Colonic mucosa (tissue), 4 donors: ENCODE measurements at places on chromosomes 5 and 9. TPM values are rescaled to one million over a fixed set of nuclear protein-coding genes. Genes with fewer than 3 reads are reported as not detected.

DNA sequence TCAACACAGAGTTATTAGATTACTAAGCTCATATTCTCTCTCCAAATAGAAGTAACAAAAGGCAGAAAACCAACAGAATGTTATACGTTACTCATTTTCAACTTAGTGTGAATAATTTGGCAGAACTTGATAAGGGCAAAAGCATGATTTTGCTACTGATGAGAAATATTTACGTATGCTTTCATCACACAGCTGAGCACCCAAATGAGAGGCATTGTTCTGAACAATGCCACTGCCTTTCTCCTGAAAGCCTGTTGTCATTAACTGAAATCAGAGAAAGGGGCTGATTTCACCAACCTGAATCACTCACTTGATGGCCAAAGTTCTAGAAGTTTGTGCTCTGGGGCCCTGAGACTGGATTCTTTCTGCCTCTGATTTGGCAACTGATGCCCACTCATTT is 367.5 kb upstream of the PTGER4 start:
- no peak for DNase-seq

SNCAIP gene
- 1.3 TPM for total RNA-seq

MIGA2 gene
- total RNA-seq = 74.8 TPM

GRCh38 chr9:96751815-96752214 is 26.1 kb downstream of the ZNF510 start:
- no peak for DNase-seq

GRCh38 chr5:140189977-140190871 is 15.2 kb downstream of the CYSTM1 start:
- no peak for DNase-seq

ANKRD31 gene
- total RNA-seq = 0.05 TPM

DNA sequence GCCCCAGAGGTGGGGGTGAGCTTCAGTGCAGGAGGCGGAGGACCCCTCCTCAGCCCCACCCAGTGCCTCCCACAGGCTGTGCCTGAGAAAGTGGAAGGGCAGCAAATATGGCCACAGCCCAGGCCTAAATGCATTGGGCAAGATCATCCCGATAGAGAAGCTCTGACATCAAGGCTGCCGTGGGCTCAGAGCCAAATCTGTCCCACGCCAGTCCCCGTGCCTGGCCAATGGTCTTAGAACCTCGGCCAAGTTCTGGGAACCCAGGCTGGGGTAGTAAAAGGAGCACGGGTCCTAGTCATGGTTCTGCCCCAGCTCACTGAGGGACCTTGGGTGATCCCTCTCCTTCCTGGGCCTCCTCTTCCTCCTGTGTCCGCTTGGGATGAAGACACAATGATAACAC is 27.7 kb upstream of the TNIP1 start:
- DNase-seq = no peak

- no peak for DNase-seq
These were observed 78.6 kb downstream of the GOLM1 start for GRCh38 chr9:86020731-86021130.

- no peak for DNase-seq
These were observed 67.3 kb upstream of the GARNL3 start for GRCh38 chr9:127197186-127197860.

DNA sequence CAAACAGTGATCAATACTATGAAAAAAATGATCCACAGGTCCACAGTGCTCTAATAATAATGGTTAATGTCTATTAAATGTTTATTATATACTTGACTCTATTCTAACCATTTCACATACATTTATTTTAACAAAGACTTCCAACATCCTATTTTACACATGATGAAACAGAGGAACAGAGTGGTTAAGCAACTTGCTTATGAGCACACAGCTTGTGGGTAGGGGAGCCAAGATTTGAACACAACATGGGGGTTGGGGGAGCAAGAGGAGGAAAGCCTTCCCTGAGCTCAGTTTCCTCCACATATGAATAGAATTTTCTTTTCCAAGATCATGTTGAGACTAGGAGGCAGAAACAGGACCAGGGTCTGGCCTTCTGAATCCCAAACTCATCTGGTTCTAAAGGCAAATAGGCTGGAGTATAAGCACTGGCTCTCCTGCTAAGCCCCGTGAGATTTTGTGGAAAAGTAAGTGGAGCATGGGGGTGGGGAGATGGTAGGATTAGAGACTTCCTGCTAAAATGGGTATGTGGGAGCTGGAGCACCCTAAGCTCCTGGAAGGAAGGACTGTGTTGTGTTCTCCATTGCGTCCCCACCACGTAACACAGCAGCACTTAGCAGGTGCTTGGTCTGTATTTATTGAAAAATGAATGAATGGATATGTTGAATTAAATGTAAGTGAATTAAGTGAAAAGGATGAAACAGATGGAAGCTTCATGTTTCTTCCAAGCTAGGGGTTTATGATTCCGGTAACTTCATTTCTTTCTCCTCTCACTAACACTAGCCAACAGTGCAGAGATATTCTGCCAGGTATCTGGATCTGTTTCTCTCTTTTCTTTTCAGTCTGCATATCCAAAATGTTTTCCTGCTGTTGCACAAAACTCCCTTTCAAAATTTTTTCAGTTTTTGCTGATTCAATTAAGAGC is 26.9 kb upstream of the GALNT10 start:
- DNase-seq = no peak

- DNase-seq = no peak
These were observed 45.5 kb downstream of the GPBP1 start for GRCh38 chr5:57219386-57219785.

DNA sequence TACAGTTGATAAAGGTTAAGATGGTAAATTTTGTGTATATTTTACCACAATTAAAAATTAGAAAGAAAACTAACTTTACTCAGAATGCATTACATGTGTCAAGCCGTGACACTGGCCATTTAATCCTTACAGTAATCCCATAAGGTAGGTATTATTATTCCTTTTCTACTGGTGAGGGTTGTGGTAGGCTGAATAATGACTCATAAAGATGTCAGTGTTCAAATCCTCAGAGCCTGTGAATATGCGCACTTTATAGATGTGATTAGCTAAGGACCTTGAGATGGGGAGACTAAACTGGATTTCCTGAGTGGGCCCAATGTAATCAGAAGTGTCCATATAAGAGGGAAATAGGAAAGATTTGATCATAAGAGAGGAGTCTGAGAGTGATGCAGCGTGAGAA is 288.1 kb downstream of the TMEM167A start:
- DNase-seq = no peak

- no peak for DNase-seq
These were observed 32.9 kb downstream of the OTULINL start for GRCh38 chr5:14614490-14614889.

DNA sequence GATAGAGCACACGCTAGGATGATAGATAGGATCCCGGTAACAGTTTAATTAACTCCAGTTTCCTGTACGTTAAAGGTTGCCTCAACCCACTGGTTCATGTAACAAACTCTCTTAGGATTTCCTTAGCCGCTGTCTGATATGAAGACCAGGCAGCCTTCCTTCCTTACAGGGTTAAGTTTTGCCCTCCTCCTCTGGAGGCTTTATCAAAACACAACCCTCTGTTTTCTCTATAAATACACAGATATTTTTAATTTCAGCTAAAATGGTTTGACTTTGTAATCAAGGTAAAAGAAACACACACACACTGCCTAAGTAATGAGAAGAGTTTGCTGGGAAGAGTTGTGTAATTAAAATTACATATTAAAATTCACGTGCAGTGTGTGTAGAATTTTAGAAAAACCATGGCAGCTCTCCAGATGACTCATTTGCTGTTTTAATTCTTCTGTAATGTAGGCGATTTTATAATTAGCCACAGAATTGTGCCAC is 369.8 kb downstream of the CSNK1G3 start:
- DNase-seq = no peak

- no peak for DNase-seq
These were observed 661.4 kb upstream of the KLF4 start for GRCh38 chr9:108150736-108151586.

GRCh38 chr9:131447148-131447547 is 53.3 kb downstream of the PRRC2B start:
- no peak for DNase-seq

- DNase-seq = no peak
These were observed 851.7 kb upstream of the DMAC1 start for GRCh38 chr9:8651070-8651845.

GRCh38 chr9:79824265-79824664 is 252.5 kb downstream of the TLE4 start:
- no peak for DNase-seq

DNA sequence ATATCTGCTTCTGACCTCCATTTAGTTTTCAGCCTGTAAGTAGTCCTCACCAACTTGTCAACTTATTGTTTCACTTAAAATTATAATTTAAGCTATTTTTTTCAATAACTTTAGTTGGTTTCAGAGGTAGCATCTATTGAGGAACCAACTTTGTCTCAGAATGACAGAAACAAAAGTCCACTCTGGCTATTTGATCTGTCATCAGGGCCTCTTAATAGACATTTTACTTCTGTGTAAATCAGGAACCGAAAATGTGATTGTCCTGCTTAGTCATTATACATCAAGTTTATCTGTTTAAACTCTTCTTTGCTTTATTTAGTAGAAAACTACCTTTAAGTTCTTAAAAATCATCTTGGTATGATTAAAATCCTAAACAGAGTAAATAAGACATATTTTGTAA is 820.8 kb upstream of the EDIL3 start:
- DNase-seq = no peak

GRCh38 chr5:78766412-78766762 is 117.8 kb upstream of the LHFPL2 start:
- DNase-seq = no peak

DNA sequence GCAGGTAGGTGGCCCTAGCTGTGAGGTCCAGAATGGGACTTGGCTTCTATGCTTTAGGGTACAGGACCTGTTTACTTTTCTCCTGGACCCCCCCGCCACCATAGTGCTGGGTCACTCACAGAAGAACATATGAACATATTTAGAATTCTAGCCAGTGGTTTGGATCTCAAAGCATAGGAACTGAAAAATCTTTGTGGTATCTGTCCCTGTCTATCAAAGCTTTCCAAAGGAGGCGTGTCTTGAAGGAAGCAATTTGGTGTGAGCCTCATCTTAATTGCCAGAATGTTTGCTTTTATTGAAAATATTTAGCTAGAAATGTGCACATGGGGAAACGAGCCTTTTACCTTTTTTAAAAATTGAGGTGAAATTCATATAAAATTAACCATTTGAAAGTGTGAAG is 6.2 kb downstream of the PHF2 start:
- no peak for DNase-seq

DNA sequence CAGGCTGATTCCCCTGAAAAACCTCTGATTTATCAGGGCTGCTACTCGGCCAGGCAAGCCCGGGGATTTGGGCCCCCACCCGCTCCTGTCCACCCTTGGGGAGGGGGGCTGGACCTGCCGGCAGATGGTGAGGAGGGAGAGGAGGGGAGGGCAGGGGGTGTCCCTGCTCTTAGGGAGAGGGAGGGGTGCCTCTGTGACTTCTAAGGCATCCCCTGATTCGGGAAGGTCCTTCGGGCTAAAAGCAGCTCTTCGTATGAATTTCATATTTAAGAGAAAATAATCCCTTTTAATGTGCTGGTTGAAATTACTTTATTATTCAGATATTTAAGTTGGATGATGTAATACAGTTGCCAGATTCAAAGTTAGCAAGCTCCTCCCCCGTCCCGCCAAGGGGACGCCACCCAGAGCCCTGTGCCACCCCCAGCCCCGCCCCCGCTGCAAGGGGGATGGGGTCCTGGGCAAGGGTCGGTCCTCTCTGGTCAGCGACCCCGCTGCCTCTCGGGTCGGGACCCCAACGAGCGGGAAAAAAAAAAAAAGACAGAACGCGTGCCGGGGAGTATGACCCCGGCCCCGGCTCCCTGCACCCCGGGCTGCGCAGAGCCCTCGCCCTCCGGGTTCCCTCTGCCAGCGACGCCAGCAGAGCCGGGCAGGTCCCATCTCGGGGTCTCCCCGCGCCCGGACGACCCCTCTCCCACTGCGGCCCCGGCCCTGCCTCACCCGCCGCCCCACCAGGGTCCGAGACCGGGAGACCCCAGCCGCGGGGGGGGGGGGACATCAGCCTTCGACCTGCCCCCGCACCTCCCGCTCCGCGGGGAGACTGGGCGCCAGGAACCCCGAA is 12.4 kb downstream of the LHX3 start:
- DNase-seq = no peak

SELENOP gene
- total RNA-seq = 687 TPM

DNA sequence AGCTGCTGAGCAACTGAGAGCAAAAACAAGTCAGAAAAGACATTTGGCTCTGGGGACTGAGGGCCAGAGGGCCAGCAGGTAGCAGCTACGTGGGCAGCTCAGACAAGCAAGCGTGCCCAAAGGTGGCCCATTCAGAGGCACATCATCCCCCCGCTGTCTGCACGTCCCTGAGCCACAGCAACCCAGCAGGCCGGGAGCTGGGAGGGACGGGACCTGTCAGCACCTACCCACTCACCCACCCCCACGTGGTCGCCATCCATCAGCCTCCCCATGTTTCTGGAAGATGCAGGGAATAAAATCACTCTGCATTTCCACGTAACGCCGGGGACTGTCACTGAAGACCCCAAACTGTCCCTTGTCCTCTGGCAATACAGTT is 167.8 kb downstream of the COL23A1 start:
- DNase-seq = no peak

DNA sequence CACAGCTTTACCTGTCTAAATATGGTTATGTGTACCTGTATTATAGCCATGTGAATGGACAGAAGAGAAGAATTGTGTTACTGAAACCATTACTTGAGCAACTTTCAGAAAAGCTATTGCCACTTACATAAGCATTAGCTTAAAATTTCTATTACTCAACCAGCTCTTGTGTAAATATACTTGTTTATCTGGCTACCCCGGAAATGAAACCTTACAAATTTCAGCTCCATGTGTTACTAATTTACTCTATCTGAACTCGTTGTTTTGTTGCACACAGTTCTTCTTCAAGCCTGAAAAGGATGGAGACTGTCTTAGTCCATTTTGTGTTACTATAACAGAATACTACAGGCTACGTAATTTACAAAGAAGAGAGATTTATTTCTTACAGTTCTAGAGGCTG is 22.5 kb upstream of the ADAMTSL1 start:
- no peak for DNase-seq

- DNase-seq = no peak
These were observed 10.1 kb upstream of the ZNF484 start for GRCh38 chr9:92887880-92888338.

GRCh38 chr9:112162621-112163413 is 12.3 kb downstream of the SUSD1 start:
- DNase-seq = no peak

SEMA5A gene
- total RNA-seq = 32.7 TPM

DNA sequence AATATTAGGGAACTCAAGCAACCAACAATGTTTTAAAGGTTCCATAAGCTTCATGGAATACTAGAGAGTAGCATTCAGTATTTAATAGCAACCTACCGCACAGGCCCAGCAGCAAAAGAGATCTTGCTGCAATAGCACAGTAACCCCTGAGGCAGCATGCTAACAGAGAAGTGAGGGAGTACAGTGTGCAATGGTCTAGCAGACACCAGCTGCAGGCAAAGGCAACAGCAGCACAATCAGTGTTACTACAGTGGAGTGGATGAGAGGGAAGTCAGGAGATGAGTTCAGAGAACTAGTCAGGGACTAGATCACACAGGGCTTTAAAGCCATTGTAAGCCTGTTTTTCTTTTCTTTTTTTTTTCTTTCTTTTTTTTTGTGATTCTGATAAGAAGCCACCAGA is 2.8 kb downstream of the TICAM2 start:
- DNase-seq = no peak

- peak; percentile 85 for DNase-seq
These were observed 73.0 kb upstream of the IL17B start for GRCh38 chr5:149452007-149452664.
